ENCODE measurements at places on chromosomes 12 and 14. TPM values are rescaled to one million over a fixed set of nuclear protein-coding genes. Genes with fewer than 3 reads are reported as not detected.

TEX52 gene
- not detected for total RNA-seq

KLRF1 gene
- total RNA-seq, result 0.78 TPM

MANSC1 gene
- 47.6 TPM for total RNA-seq

LRRC9 gene
- total RNA-seq, result not detected

- H3K4me1 ChIP-seq, result peaks cover 1% of the 10 kb centered on the region
- no peaks in the 10 kb centered on the region for H3K27me3 ChIP-seq
- no peak overlapping the region for H3K27ac ChIP-seq
- H3K4me3 ChIP-seq, result no peak overlapping the region
These were observed 5.0 kb downstream of the PTPN6 start for GRCh38 chr12:6956021-6956727.

- H3K36me3 ChIP-seq, result peaks cover 35% of the 10 kb centered on the region
- no peaks in the 10 kb centered on the region for H3K27me3 ChIP-seq
- DNase-seq, result no peak
These were observed 23.2 kb downstream of the SLC15A4 start for GRCh38 chr12:128800606-128801005.

DNA sequence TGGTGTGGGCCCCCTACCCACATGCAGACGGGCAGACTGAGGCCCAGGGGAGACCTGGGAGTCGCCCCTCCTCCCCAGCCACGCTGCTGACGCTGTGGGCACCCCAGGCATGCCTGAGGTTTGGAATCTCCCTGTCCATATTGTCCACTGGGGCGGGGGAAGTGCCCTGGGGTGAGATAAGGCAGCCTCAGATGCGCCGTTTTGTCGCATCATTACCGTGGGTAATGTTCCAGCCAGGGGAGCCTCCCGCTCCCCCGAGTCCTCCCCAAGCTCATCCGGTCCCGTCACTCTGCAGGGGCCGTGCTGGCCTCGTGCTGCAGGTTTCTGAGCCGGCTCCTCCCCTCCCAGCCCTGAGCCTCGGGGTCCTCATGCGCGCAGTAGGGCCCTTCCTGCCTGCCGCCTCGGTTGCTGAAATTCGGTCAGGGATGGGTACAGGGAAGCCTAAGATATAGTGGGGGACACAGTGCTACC, 11.4 kb downstream of the INF2 start:
- H3K27me3 ChIP-seq, result no peaks in the 10 kb centered on the region
- no peak overlapping the region for H3K27ac ChIP-seq
- no peak overlapping the region for H3K4me3 ChIP-seq
- peaks cover 6% of the 10 kb centered on the region for H3K36me3 ChIP-seq
- DNase-seq, result no peak

GRCh38 chr12:49924628-49925246, 21.0 kb upstream of the FAIM2 start:
- H3K27ac ChIP-seq, result no peak overlapping the region
- no peak for DNase-seq
- H3K36me3 ChIP-seq, result no peaks in the 10 kb centered on the region
- no peak overlapping the region for H3K4me3 ChIP-seq

GRCh38 chr12:46916796-46917419, 91.1 kb upstream of the SLC38A4 start:
- no peak for DNase-seq
- no peaks in the 10 kb centered on the region for H3K36me3 ChIP-seq
- no peak overlapping the region for H3K27ac ChIP-seq

DNA sequence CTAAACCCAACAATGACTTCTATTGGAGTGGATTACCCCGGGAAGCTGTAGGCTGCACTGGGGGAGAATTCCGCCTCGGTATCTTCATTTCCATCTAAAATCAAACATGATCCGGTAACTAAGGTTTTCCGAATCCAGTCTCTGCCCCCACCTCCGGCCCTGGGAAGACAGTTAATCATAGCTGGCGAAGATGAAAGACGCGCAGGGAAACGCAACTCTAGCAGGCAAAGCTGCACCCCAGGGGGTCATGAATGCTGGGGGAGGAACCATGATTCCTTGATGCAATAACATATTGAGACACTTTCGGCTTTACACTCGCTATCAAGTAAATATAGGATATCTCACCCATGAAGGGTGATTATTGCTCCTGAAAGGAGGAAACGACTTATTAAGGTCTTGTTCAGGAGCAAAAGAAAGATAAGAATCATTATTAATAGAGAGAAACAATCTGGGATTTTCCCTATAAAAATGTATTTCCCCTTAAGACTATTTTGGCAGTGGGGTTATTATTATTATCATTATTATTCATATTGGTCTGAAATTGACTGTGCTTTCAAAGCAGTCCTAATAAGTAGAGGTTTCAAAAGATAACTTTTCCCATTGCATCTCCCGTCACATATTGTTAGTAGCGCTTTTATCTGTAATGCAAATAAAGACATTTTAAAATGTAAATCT, 614.9 kb downstream of the VRK1 start:
- no peak overlapping the region for H3K27ac ChIP-seq
- no peak for DNase-seq
- H3K36me3 ChIP-seq, result no peaks in the 10 kb centered on the region
- H3K4me3 ChIP-seq, result no peak overlapping the region

DNA sequence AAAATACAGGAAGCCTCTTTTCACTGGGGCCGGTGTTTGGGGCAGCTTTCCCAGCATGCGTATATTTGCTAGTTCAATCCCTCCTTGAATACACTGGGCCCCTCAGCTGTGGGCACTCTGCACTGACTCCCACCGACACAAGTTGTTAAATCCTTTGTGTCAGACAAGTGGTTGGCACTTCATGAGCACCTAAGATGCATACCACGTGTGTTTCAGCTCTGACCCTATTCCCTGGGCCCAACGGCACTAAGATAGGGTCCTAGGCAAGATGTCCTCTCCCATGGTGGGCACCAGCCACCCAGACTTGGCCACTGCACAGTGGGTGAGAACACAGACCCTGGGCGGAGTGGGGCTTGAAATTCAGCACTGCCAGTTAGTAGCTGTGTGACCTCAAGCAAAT, 173.8 kb downstream of the BCL11B start:
- no peak for DNase-seq
- no peaks in the 10 kb centered on the region for H3K36me3 ChIP-seq
